ENCODE measurements at places on chromosomes 5 and 9. TPM values are rescaled to one million over a fixed set of nuclear protein-coding genes. Genes with fewer than 3 reads are reported as not detected.

The ITGA2 gene
- 0.80 TPM for total RNA-seq

The NUTM2G gene
- total RNA-seq: not detected

The PCDHGA9 gene
- total RNA-seq: 3.9 TPM

The FAM114A2 gene
- 32.3 TPM for total RNA-seq

The SERF1A gene
- 9.6 TPM for total RNA-seq

The ADCY2 gene
- total RNA-seq: 0.30 TPM

The NR4A3 gene
- 6.2 TPM for total RNA-seq

The PCDHB7 gene
- total RNA-seq: 0.55 TPM

The ANKRA2 gene
- total RNA-seq: 12.8 TPM

The PCDHB9 gene
- 1.2 TPM for total RNA-seq

The CLTB gene
- 216 TPM for total RNA-seq

The PITX1 gene
- total RNA-seq: not detected

The TAF11L13 gene
- total RNA-seq: not detected

The SPINK4 gene
- not detected for total RNA-seq

The IQGAP2 gene
- total RNA-seq: 4.1 TPM

The ROR2 gene
- total RNA-seq: 0.74 TPM

The HRCT1 gene
- 6.2 TPM for total RNA-seq

The GLRA1 gene
- total RNA-seq: not detected

The F2RL1 gene
- 2.0 TPM for total RNA-seq

The GMCL2 gene
- not detected for total RNA-seq

The ADAMTS12 gene
- total RNA-seq: 0.85 TPM

The BTNL3 gene
- total RNA-seq: not detected

The SLU7 gene
- total RNA-seq: 56.2 TPM

The HSPB3 gene
- total RNA-seq: 418 TPM

The RNF20 gene
- total RNA-seq: 55.4 TPM

The LEAP2 gene
- total RNA-seq: 1.9 TPM

The SYK gene
- total RNA-seq: 5.4 TPM

The TRIM36 gene
- 0.44 TPM for total RNA-seq

The SIT1 gene
- not detected for total RNA-seq

The NR5A1 gene
- total RNA-seq: not detected

The GRXCR2 gene
- total RNA-seq: 1.1 TPM

The GPSM1 gene
- total RNA-seq: 69.0 TPM

The FGF10 gene
- total RNA-seq: 0.47 TPM

The ACO1 gene
- total RNA-seq: 62.7 TPM

The KIF20A gene
- 0.77 TPM for total RNA-seq

The BRINP1 gene
- 0.66 TPM for total RNA-seq

The EGFLAM gene
- total RNA-seq: 8.9 TPM

The AQP7 gene
- 150 TPM for total RNA-seq

The ADAM19 gene
- total RNA-seq: 17.7 TPM

The PCDHA9 gene
- not detected for total RNA-seq

The SPATA31C1 gene
- total RNA-seq: not detected

The FOXD4L6 gene
- total RNA-seq: not detected

The ZNF618 gene
- 1.9 TPM for total RNA-seq

The TAF11L10 gene
- not detected for total RNA-seq

The CDX1 gene
- total RNA-seq: not detected

The EGR1 gene
- total RNA-seq: 7.8 TPM

The PRLR gene
- 0.66 TPM for total RNA-seq

The GPR21 gene
- total RNA-seq: 0.58 TPM

The PDLIM7 gene
- 54.4 TPM for total RNA-seq

Data from left ventricle myocardium inferior (tissue), 1 donor.